ENCODE measurements at places on chromosomes 2 and 18.

DNA sequence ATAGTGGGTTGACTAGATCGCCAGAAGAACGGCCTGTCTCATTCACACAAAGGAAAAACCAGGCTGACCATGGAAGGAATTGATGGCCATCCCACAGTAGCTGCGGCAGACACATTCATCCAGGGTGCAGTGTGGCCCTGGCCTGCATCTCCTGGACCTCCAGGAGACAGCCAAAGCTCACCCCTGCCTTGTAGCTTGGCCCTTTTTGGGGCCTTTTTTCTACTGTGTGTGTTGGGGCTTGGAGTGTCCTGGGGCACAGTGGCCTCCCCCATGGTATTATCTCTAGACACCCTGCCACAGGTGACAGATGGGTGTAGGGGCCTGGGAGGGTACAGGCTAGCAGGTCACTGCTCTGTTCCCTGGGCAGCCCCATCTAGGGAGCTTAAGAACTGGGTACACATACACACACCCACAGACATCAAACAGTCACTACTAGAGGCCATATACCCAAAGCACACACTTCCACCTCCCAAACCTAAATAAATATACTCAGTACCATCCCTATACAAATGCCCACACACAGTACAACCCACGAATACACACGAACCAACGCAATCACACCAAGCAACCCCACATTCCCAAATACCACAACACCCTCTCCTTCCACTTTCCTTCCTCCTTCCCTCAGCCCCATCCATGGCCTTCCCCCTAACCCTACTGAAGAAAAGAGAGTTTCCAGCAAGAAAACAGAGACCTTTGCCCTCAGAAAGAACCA is 8.6 kb downstream of the EN1 start:
- DNase-seq, result no peak

DNA sequence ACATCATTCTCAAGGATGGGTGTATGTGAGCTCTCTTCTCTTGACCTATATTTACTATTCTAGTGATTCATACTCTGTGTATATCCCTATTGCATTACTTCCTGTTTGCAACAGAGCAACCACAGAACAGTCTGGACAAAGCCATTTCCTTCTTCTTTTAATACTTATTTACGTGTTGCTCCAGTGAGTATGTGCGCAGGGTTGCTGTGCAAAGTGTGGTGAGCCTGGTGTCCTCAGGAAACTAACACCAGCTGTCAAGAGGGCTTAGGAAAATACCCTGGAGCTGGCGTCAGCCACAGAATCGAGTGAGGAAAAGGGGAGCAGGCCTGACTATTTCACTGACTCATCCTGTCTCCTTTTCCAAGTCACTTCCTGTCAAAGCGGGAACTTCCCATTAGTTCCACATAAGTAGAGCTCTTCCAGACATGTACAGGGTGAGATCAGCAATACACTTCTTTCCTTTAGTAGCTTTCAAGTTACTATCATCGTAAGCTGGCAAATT is 214.1 kb upstream of the COPS8 start:
- DNase-seq, result no peak

DNA sequence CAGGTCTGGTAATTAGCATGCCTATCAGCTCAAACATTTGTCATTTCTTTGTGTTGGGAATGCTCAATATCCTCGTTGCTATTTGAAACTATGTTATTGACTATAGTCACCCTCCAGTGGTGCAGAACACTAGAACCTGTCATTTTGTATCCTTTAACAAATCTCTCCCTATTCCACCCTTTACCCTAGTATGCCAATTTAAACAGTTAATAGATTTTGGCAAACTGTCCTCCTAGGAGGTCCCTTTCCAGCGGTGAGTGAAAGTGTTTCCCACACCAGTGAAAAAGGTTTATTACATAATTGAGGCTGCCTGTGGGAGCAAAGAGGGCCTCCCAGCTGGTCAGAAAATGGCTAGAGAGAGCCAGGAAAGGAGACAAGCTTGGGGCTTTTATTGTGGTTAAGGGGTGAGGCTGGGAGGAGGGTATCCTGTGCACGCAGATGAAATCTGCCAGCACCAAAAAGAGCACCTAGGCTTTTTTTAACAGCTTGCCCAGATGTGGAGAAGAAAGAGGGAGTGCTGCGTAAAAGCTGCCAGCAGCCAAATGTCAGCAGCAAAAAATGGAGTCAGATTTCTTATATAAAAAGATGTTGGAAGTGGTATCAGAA is 1.8 kb upstream of the DRC1 start:
- DNase-seq, result no peak

GRCh38 chr2:1394709-1395408 is 18.4 kb upstream of the TPO start:
- no peak for DNase-seq

GRCh38 chr2:230890646-230891045 is 25.9 kb downstream of the ITM2C start:
- DNase-seq, result no peak

DNA sequence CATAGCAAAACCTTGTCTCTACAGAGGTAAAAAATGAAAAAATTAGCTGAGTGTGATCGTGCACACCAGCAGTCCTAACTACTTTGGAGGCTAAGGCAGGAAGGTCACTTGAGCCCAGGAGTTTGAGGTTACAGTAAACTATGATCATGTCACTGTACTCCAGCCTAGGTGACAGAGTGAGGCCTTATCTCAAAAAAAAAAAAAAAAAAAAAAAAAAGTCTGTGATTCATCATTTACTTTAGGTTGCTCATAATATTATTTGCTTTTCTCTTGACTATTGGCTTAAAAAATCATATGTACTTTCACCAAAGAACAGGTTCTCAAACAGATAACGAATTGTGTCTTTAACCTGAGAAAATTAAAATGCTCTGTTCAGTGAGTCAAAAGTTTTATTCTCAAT is 129.1 kb downstream of the MYO3B start:
- no peak for DNase-seq

DNA sequence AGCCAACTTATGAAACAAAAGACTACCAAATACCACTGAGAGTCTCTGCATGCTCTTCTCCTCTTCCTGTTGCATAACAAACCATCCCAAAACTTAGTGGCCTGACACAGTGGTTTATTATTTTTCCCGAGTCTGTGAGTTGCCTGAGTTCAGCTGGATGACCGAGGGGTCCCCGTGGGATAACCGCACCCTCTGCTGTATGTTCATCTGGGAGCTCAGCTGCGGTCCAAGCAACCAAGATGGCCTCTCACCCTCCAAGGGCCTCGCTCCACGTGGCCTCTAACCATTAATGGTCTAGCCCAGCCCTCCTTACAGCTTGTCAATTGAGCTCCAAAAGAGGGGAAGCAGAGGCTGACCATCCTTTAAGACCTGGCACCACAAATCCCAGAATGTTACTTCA is 17.1 kb downstream of the ITM2C start:
- no peak for DNase-seq

All from stimulated activated CD4-positive, alpha-beta T cell treated with anti-CD3 and anti-CD28 coated beads, Interleukin-12 subunit alpha, Interleukin-12 subunit beta, amount 100 ng/mL, for 48 hours (primary cell).